ENCODE measurements at places on chromosomes 13 and 19.

DNA sequence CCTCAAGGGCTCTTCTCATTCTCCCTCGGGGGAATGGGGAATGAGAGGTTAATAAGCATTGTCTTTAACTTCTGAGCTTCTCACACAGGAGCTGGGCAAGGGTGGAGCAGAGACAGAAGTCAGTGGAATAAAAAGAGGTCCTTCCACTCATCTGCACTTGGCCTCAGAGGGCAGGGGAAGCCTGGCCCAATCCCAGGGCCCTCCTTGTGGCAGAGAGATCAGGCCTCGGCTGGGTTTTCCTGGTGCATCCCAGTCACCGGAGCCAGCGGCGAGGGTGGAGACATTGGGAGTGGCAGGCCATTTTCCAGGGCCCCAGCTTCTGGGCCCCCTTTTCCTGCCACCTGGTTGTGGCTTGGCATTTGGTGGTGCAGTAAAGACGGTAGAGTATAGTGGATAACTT is 10.6 kb downstream of the CALM3 start:
- no peak for DNase-seq

GRCh38 chr13:85879014-85879413 is 79.8 kb upstream of the SLITRK6 start:
- DNase-seq, result no peak

GRCh38 chr13:33284916-33285315 is 639 bp downstream of the STARD13 start:
- DNase-seq, result no peak

GRCh38 chr19:46604781-46605355 is 3.7 kb downstream of the CALM3 start:
- DNase-seq, result no peak

DNA sequence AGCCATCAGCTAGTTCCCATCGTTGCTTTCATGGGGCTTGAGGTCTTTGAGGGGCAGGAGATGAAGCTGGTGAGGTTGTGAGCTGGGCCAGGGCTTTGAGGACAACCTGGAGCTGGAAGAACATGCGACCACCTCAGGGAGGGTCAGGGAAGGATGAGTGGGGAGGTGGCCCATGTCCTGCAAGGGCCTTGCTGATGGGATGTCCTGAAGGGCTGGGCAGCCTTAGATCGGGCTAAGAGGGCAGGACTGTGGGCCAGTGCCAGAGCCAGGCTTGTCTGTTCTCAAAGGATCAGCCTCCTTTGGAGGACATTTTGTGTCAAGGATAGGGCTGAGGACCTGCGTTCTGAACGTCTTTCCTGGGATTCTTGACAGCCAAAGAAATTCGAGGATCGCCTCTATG is 10.5 kb downstream of the CYTH2 start:
- DNase-seq, result no peak

DNA sequence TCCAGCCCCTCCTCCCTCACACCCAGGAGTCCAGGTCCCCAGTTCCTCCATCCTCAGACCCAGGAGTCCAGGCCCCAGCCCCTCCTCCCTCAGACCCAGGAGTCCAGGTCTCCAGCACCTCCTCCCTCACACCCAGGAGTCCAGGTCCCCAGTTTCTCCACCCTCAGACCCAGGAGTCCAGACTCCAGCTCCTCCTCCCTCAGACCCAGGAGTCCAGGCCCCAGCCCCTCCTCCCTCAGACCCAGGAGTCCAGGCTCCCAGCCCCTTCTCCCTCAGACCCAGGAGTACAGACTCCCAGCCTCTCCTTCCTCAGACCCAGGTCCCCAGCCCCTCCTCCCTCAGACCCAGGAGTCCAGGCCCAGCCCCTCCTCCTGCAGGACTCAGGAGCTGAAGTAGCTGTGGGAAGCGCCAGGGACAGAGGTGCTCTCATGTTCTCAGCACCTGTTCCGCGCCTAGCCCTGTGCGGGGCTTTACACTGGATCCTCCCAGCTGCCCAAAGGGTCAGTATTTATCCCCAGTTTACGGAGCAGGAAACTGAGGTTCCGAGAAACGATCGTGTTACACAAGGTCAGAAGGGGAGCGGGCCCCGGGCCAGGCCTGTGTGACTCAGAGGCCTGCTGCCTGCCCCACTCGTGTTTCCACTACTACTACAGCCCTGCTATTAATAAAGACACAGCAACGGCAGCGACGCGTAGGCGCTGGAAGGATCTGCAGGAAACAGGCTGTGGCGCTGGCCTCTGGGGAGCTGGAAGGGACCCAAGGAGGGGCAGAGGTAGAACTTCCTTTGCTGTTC is 1.7 kb upstream of the SBK3 start:
- DNase-seq, result no peak

DNA sequence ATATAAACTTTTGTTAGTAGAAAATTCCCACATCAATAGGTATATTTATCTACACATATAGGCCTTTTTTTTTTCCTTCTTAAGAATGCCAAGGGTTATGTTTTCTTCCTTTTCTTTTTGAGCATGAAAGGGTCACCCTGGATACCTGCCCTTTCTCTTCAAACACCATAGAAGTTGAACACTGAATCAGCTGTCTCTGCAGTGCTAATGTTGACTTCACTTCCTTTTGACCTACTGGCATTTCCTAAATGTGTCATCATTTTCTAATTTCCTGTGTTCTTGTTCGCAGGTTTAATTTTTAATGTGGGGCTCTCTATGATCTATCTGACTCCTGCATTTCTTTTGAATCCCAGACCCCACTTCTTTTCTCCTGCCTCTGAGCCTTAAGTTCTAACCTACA is 532.0 kb downstream of the GPC6 start:
- DNase-seq, result no peak

GRCh38 chr13:50829896-50830295 is 13.6 kb downstream of the DLEU7 start:
- DNase-seq, result no peak

- no peak for DNase-seq
Observed at GRCh38 chr19:15779756-15780476, 7.5 kb upstream of the OR10H5 start.

DNA sequence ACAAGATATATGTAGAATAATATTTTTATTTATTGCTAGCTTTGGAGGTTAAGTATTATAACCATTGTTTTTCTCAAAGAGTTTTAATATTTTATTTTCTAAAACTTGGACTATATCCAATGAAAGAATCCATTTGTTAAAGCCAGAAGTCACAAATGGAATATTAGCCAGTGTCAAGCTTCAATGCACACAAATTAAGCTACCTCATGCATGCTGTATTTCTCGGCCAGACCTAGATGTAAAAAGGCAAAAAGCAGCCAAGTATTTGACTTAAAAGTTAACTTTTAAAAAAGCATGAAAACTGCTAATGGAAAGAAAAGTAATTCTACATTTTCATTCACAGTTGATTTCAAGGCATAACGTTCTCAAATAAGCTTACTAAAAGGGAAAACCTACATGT is 160.0 kb upstream of the ATXN8OS start:
- no peak for DNase-seq

DNA sequence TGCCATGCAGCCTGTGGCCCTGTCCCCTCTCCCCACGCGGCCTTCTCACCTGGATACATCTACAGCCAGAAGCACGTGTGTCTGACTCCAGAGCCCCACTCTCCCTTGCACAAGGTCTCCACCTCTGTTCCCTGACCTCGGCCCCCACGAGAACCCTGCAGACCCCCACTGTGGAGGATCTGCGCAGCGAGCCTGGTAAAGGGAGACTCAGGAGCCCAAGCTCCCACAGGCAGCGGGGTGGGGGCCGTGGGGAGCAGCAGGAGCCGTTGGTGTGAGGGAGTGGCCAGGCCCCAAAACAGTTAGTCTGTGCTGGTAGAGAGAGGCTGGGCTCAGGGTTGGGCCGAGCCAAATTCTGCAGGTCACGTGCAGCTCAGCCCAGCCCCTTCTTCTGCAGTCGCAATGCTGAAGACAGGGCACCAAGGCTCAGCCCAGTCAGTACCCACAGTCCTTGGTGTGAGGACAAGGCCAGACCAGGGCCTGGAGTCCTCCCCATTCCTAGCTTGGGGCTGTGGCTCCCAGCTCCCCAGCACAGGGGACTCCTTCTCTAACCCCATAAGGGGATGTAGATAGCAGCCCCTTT is 28.7 kb upstream of the SLC7A10 start:
- no peak for DNase-seq

GRCh38 chr19:9709305-9709704 is 34.4 kb upstream of the ZNF562 start:
- DNase-seq, result no peak

DNA sequence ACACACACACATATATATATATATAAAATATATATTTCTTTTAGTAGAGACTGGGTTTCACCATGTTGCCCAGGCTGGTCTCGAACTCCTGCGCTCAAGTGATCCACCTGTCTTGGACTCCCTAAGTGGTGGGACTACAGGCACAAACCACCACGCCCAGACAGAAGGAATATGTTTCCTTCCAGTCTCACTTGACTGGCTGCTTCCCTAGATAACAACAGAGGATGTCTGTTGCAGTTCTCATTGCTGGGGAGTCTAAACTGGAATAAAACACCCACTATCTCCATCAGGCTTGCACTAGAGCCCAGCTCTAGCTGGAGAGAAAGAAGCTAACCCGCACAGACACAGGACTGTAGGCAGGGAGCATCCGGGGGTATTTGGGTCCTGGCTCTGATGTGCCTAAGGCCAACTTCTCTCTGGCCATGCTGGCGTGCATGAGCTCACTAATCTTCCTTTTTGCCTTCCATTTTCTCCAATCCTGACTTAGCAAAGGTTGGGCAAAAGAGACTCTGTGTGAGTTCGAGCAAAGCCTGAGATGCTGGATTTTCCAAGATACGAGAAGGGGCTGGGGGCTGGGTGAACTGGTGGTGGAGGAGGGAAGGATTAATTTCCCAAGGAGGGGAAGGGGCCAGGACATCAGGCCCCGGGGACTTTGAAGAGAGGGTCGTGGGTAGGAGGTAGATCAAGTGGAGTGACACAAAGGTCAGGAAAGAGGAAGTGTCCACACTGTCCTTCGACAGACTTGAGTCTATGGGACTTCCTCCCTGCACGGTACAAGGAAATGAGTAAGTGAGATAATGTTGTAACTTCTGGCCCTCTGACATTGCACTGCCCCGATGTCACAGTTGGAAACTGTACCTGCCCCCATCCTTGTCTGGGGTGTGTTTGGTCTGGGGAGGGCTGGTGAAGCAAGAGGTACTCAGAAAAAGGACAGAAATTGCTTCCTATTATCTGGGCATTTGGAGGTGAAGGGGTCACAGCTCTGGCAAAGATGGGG is 22.5 kb upstream of the ALOX5AP start:
- no peak for DNase-seq

DNA sequence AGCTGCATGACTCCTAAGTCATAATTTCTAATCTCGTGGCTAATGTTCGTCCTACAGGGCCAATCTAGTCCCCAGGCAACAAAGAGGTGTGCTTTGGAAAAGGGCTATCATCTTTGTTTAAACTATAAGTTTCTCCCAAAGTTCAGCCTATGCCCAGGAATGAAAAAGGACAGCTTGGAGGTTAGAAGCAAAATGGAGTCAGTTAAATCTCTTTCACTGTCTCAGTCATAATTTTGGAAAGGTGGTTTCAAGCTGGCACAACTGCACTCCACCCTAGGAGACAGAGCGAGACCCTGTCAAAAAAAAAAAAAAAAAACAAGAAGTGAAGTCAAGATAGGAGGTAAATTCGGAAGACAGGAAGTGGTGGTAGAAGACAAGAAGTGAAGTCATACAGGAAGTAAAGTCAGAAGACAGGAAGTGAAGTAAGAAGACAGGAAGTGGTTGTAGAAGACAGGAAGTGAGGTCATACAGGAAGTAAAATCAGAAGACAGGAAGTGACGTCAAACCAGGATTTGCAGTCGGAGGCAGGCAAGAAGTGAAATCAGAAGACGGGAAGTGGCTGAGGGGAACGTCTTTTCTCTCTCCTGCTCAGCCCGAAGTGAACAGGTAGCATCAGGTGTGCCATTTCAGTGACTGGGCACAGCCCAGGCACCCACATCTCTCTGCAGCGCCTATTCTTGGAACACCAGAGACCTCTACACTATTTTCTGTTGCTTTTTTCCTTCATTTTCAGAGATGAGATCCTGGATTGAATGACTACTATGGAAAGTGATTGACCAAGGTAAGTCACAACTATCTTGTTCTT is 32.2 kb downstream of the GP6 start:
- DNase-seq, result peak; percentile 54

GRCh38 chr13:40993987-40994386 is 25.1 kb downstream of the ELF1 start:
- no peak for DNase-seq

DNA sequence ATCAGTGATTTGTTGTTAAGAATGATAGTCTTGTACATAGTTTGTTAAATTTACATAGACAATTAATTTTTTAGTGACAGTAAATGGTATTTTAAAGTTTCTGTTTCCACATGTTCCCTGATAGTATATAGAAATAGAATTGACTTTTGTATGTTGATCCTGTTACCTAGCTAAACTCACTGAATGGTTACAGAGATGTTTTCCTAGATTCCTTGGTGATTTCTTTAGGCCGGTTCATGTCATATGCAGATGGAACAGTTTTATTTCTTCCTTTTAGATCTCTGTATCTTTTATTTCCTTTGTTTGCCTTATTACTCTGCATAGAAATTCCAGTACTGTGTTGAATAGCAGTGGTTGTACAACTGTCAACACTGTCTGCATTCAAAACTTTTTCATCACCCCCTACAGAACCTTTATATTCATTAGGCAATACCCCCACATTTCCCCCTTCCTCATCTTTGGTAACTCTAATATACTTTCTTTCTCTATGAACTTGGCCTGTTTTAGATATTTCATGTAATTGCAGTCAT is 86.3 kb downstream of the NBEA start:
- DNase-seq, result no peak

DNA sequence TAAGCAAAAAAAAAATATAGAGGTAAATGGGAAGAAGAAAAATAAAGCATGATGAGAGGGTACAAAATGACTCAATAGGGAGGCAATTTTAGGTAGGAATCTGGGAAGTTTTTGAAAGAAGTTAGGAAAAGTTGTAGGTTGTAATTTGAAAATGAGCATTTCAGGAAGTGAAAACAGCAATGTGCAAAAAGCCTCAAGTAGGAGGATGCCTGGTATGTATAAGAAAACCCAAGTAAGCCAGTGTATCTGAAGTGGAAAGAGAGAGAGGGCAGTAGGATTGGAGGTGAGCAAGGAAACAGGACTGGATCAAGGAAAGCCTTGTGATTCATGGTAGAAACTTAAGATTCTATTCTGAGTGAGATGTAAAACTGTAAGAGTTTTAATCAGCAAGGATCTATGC is 121.6 kb upstream of the SPRY2 start:
- no peak for DNase-seq

DNA sequence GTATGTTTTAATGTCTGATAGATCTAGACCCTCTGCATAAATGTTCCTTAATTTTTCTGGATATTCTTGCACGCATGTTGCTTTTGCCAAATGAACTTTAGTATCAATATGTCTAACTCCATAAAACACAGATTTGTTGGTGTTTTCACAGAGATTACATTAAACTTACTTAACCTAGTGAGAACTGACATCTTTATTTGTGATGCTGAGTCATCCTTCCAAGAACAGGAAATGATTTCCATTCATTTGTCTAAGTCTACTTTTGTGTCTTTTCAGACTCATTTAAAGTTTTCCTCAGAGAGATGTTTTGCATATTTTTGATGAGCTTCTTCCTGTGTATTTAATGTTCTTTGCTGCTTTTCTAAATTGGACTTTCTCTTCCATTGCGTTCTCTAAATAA is 184.0 kb downstream of the SLC7A1 start:
- DNase-seq, result no peak

GRCh38 chr13:48319531-48320398 is 16.2 kb downstream of the RB1 start:
- DNase-seq, result no peak

- DNase-seq, result no peak
Observed at GRCh38 chr19:35347171-35347929, at the start of gene FFAR1. FFAR1 (plus strand) TSS chr19:35347902; CDS start chr19:35351552, 3,650 bp downstream.

- no peak for DNase-seq
Observed at GRCh38 chr19:709965-710571, 1.3 kb downstream of the PALM start.

- no peak for DNase-seq
Observed at GRCh38 chr13:48401480-48401879, 11.4 kb downstream of the LPAR6 start.
